ENCODE measurements at places on chromosomes 11 and 22.
A peak's percentile ranks its signal among the peaks of the same experiment; 100 is the strongest.

DNA sequence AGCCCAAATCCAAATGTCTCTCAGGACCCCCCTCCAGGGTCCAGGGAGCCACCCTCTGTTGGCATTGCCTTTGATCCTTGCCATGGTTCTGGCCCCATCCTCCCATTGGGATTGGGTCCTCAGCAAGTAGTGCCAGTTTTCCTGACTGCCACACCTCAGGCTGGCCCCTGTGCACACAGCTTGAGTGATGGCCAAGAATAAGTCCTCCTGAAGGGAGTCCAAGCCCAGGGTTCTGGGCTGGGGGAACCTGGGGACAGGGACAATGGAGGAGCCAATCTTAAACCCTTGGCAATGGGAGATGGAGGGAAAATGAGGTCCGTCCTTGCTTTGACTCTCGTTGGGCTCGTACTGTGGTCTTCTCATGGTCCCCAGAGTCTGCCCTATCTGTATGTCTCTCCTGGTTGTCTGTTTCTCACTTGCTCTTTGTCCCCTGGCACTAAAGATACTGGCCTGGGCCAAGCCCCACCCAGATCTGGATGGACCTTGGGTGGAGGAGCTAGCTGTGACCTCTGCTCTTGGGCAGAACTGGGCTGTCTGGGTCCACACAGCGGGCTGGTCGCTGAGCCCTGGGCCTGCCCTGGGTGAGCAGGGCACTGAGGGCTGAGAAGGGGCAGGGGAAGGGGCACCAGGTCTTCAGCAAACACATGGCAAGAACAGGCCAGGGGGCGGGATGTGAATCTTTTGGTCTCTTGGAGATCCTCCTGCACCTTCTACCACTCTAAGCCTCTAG is 2.9 kb downstream of the SOX10 start:
- no peak for DNase-seq

GRCh38 chr11:11848891-11849746 is 7.3 kb downstream of the USP47 start:
- peak; percentile 59 for DNase-seq

- DNase-seq, result no peak
Observed at GRCh38 chr11:115428306-115428705, 75.9 kb downstream of the CADM1 start.

DNA sequence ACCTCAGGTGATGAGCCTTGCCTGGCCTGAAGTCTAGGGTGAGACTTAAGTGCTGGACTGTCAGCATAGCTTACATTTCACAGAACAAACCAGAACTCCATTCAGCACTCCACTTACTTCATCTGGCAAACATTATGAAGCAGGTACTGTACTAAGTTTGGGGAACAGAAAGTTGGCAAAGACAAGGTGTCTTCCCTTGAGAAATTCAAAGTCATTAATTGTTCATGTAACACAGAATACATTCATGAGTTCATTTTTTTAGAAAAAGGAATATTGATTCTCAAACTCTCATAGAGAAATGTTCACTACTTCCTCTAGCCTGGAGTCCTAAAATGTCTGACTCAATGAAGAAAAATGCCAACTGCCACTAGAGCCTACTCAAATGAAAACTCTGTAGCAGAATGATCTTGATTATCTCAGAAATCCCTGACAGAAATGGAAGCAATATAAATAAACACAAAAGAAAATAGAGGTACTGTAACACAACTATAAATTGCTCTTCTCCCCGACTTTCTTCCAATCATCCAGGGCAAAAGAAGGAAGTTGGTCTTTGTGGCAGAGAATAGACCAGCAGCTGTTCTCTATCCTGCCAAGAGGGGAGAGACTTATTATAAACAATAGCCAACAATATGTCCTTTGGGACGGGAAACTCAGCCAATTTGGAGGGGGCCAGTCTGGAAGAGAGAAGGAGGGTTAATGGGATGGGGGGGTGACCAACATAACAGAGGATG is 129.2 kb upstream of the MTMR2 start:
- peak; percentile 27 for DNase-seq

- no peak for DNase-seq
Observed at GRCh38 chr11:74370123-74370522, 28.1 kb downstream of the PGM2L1 start.
